ENCODE measurements at places on chromosomes 6 and 20.

DNA sequence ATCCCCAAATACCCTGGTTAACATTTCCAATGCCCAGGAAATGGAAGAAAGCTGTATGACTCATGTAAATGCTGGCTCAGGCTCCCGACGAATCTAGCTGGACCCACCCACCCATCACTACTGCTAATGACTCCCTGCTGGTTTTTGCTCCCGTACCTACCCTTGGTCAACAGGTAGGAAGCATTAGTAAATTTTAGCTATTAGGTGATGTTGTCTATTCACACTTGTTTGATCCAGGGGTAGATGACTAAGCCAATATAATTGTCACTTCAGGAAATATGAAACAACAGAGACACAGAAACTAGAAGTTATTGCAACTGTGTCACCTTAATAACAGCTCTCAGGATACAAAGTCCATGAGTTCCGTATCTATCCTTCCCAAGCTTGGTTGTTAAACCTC is 94.4 kb upstream of the BEND6 start:
- peak; percentile 54 for DNase-seq

- no peak for DNase-seq
These were observed 179.8 kb downstream of the LINC00237 start for GRCh38 chr20:20926222-20926905.

DNA sequence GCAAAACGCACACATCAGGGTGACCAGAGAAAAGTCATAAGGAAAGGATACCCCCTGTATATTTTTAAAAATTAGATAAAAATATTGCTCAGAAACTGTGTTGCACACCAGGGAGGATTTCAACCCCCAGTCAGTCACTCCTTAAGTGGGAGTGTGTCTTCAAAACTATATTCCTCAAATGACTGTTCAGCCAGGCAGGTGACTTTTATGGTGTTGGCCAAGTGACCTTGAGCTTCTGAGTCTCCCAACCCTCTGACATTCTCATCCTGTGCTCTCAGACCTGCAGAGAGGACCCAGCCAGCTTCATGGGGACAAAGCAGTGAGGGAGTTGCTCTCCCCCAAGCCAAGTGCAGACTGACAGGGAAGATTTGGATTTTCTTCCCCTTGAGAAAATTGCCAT is 311.9 kb upstream of the JARID2 start:
- DNase-seq: no peak

DNA sequence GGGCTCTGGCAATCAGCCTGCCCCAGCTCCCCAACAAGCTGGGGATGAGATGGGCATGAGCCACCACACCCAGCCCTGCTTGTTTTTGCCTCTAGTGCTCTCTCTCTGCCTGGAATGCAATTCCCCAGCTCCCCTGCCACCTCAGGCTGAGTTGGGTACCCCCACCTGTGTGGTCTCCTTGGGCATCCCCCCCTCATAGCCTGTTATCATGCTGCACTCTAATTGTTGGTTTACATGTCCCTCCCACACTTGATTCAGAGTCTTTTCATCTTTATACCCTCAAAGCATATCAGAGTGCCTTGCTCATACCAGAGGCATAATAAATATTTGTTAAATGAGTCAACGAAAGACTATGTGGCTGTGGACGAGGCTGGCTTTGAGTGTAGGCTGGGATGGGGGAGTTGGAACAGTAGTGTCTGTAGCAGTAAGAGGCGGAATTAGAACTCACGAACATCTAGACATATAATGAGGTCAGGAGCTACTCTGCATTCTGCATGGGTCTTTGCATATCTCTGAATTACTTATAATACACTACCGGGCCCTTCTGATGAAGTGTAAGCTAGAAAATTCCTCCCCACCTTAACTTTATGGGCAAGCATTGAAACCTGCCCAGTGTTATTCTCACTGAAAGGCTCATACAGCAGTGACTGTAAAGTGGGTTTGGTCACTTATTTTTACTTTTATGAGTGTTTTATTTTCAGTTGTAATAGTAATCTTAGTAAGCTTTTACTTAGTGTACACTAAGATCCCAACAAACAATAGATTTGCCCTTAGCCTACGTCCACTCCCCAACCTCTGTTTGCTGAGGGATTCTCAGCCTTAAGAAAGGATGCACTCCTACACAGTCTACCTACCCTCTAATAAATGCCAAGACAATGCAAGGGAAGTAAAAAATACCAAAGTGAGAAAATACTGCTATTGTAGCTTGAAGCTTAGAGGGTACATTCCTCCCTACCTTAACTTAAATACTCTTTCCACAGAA is 58.7 kb downstream of the EDN1 start:
- DNase-seq: peak; percentile 68

Data from fibroblast of the aortic adventitia (primary cell).